T1000 (cell line): ENCODE measurements at places on chromosomes 12 and 14.

GRCh38 chr12:63876980-63877379 lies 32.5 kb downstream of the SRGAP1 start:
- DNase-seq: no peak

- no peak for DNase-seq
Measured at GRCh38 chr14:75196468-75196867, 20.1 kb upstream of the TMED10 start.

GRCh38 chr12:65938807-65939206 lies 114.5 kb downstream of the HMGA2 start:
- no peak for DNase-seq

DNA sequence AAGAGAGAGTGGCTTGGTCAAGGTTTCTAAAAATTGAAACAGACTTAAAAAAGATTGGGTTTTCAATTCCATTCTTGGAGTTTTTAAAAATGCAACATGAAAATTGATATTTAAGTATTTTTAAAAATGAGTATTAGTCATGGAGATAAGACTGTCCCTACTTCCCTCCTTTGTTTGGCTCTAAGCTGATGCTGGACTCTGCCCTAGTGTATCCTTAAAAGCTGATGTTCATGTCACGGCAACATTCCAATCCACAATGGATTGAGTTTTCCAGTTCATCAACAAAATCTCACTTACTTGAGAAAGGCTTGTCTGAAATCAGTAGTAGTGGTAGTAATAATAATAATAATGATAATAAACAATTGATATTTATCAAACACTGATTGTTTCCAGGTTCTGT lies 119.0 kb upstream of the SLC38A2 start:
- DNase-seq: no peak

DNA sequence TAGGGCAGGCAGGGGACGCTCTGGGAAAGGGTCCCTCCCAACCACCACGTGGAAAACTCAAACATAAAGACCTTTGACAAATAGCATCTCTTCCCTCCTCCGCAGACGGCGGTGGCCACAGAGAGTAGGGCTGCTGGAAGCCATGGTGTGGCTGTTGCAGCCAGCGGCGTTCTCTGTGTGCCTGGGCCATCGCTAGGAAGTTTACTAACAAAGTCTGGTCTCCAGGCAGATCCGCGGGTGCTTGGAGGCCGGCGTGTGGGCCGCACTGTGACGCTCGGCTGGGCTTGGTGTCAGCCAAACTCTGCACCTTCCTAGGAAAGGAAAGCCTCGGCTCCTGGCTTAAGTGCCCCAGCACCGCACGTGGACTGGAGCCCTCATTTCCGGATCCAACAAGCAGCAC lies 65.6 kb downstream of the CCDC88C start:
- no peak for DNase-seq
